ENCODE measurements at places on chromosomes 12 and 14.

DNA sequence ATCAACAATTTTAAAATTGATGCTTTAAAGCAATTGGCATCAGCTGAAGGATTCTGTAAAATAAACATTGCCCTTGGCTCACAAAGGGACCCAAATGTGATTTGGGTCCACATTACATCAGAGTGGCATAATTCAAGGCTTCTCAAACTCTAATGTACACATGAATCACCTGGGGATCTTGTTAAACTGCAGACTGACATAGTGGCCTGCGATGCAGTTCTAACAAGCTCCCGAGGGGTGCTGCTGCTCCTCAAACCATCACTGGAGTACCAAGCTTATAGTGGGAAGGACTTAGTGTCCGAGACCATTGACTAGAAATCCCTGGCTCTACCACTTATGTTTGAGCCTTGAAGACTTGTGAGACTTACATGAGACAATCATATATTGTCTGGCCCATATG lies 31.8 kb upstream of the DNM1L start:
- no peak for DNase-seq

DNA sequence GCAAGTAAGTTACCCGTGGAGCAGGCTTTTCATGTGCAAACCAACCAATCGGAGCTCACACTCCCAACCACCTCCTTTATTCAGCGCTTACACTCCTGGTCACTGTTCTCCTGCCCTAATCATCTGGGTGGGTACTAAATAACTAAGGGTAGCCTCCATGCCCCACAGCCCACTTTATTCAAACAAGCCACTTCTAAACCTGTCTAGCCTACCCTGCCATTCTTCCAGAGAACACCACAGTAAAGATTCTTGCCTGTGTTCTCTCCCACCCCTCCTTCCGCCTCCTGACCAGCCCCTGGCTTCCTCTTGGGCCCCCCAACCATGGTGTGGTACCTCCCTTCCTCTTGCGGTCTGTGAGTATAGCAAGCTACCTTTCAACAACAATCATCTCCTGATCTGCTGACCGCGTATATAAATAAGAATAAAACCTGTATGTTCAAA lies 581.9 kb downstream of the VRK1 start:
- no peak for DNase-seq

GRCh38 chr12:96710127-96710745 lies 196.8 kb upstream of the NEDD1 start:
- no peak for DNase-seq

DNA sequence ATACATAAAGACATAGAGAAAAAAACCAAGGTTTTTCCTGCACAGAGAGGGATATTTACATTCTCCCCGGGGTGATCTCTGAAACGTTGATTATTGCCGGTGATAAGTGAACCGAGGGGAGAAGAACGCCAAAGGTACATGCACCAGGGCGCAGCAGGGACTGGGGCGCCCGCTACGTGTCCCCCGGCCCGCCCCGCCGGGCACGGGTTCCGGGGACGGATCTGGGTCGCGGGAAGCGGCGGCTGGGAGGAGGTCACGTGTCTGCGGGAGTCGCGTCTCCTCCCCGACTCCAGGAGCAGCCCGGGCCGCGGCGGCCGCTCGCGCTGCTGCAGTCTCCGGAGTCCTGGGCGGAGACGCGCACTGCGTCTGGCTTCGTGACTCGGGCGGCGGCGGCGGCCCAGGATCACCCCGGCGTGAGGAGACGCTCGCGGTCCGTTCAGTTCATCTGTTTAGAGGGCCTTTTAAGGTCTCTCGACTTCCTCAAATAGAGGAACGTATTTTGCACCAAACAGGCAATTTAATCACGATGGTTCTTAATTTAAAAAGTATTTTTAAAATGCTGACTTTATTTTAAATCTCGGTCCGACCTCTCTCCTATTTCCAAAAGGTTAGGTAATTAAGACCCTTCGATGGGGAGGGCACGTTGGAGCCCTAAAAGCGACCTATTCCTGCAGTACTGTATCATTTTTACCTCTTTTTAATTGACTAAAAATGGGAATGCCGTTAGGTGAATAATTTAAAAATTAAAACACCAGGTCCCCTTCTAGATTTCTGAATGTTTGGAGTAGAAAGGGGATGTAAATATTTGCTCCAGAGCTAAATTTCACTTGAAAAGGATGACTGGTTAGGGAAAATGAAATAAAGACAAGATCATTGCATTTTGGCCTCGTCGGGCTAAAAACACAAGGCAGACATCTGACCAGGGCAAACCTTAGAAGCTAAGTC lies 1.8 kb upstream of the BHLHE41 start:
- peak; percentile 89 for DNase-seq

GRCh38 chr12:45880533-45880932 lies 109.8 kb downstream of the SCAF11 start:
- DNase-seq, result no peak

DNA sequence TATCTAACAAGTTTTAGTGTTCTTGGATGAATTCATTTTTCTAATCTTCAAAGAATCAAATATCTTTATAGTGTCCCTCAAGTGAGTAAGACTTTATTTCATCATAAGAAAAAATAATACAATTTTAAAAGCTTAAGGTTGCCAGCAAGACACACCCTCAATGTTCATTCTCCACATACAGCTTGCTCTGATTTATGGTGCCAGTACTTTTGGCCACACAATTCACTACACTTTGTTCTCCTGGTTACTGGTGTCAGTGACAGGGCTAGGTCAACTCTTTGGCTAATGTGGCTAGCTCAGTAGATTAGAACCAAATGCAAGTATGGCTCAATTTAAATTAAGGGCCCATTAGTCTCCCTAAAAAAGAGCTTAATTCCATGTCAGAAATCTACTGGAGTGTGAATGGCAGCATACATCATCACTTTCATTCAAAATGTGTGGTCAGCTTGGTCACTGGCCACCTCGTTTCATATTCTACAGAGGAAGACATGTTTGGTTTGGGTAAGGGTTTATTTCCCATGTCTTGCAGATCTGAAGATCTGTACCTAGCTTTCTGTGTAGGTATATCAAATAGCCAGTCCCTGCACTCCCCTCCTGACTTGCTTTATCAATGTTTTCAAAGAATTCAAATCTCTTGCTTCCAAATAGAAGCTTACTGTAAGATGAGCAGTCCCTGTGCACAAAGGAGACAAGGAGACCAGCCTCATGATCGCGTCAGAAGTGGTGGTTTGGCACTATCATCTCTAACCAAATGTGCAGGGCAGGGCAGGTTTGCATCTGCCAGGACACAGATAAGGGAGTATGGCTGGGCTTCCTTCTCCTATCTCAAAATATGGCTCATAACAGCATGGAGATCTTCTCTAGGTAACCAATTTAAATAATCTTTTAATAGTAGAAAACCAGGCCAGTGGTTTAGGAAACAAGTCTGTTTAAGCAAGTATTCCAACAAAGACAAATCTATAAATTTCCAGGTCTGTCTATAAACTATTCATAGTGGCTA lies 31.3 kb downstream of the HECTD4 start:
- DNase-seq, result no peak

DNA sequence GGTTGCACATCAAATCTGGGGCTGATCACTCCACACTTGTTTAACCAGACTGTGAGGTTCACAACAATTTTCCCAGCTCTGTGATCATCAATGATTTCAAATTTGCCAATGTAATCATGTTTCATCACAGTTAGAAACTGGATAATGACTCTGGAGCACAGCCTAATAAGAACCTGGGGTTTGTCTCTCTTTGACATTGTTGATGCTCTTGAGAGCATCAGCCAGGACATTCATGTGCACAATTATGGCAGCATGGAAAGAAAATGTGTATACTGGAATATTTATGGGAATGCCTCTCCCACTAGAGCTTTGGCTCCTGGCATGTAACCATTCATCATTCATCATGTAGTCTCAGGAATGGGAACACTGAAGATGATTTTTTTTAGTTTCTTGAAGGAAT lies 47.0 kb downstream of the SIX1 start:
- DNase-seq, result no peak

- no peak for DNase-seq
Observed at GRCh38 chr14:68018598-68018997, 199.0 kb downstream of the RAD51B start.

GRCh38 chr12:29223426-29223825 lies 74.3 kb downstream of the FAR2 start:
- DNase-seq, result no peak

DNA sequence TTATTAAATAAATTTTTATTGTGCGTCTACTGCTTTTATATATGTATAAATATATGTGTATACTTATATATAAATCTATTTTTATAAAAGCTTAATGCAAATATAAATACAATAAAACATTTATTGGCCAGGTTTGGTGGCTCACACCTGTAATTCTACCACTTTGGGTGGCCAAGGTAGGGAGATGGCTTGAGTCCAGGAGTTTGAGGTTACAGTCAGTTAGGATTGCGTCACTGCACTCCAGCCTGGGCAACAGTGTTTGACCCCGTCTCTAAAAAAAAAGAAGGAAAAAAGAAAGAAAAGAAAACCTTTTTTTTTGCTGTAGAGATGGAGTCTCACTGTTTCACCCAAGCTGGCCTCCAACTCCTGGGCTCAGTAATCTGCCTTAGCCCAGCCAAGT lies 20.9 kb downstream of the ACTR6 start:
- DNase-seq, result no peak

GRCh38 chr14:90397425-90398314 lies 841 bp downstream of the CALM1 start:
- peak; percentile 54 for DNase-seq

DNA sequence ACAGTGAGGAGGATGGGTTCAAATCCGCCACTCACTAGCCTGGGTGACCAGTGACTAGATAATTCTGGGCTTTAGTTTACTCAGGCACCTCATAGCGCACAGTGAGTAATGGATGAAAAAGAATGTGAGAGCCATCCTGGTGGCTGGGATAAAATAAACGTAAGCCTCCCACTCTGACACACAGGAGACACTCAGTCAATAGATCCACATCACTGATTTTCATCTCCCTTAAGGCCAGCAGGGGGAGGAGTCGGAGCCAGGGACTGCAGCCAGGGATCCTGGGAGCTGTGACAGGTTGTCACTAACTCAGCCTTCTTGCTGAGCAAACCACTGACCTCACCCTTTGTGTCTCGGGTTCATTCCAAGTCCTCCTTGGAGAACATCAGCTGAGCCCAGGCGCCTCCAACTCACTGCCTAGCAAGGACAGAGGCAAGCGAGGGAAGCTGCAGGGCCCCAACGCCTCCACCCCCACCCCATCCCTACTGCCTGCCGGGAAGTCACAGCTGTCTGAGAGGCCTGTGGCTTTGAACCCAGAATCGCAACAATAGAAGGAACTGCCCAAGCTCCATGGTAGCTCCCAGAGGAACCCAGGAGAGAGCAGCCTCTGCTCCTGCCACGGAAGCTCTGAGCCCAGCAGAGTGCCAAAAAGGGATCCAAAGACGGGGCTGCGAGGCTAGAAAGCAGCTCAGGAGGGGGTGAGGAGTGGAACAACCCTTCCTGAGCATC lies 30.7 kb downstream of the PXN start:
- peak; percentile 14 for DNase-seq

- DNase-seq, result no peak
Observed at GRCh38 chr12:45204757-45205156, 11.1 kb upstream of the ANO6 start.

- DNase-seq, result no peak
Observed at GRCh38 chr12:106433055-106433454, 75.5 kb downstream of the POLR3B start.

- no peak for DNase-seq
Observed at GRCh38 chr12:4242595-4242994, 31.0 kb upstream of the CCND2 start.

GRCh38 chr12:59431266-59431665 lies 164.6 kb upstream of the SLC16A7 start:
- DNase-seq, result no peak

DNA sequence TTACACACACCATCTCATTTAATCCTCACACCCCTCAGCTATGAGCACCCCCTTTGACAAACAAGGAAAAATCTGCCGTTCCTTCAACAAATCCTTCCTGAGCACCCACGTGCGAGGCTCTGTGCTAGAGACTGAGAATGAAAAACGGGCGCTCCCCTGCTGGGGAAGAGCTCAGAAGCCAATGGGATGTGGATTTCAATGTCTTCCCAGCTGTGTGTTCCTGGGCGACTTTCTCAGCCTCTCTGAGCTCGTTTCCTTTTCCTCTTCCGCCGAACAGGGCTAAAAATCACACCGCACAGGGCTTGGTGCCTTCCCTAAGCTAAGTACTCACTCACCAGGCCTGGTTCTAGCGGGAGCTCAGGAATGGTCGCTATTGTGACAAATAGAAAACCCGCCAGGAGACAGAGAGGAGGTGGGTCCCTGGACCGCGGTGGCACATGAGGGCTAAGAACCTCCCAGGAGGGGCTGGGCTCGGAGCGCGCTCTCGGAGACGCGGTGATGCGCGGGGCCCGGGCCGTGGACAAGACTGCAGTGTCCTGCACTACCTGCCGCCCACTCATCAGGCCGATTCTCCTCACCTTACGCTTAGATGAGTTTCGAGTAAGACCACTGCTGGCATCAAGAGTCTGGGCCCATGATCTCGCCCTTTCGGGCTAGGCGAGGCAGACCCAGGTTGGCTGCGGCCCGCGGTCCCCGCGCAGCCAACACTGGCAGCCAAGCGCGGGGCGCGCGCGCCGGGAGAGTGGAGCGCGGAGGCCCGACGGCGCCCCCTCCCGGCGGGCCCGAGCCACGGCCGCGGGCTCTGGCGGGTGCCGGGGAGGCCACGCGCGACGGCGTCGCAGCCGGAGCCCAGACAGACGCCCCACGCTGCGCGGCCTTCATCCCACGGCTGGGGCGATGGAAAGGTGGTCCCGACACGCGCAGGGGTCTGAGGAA lies 17.0 kb downstream of the ZDHHC22 start:
- peak; percentile 44 for DNase-seq

- DNase-seq, result no peak
Observed at GRCh38 chr14:90455100-90455571, 58.3 kb downstream of the CALM1 start.

DNA sequence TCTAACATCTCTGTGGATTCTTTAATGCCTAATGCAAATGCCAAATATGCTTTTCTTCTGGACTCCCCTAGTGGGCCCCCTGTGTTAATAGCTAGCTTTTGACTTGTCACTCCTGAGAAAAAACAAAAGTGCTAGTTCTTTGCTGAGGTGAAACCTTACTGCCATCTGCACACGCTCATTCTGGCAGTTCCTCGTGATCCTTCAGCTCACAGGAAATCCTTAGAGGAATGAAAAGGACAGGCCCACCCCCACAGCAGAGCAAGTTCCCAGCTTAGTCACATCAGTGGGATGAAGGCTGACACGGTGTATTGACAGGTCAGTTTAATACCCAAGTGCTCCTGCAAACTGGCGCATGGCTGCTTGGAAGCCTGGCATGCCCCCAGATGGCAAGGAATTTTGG lies 165.1 kb upstream of the ATP2B1 start:
- DNase-seq, result no peak

- DNase-seq, result peak; percentile 17
Observed at GRCh38 chr14:99884834-99885648, 91.8 kb downstream of the EML1 start.

GRCh38 chr12:95998611-95999286 lies 2.6 kb upstream of the HAL start:
- peak; percentile 11 for DNase-seq

Data from NCI-H774 (cell line).